HTR-8/SVneo (cell line): ENCODE measurements at places on chromosomes 6 and 20.

DNA sequence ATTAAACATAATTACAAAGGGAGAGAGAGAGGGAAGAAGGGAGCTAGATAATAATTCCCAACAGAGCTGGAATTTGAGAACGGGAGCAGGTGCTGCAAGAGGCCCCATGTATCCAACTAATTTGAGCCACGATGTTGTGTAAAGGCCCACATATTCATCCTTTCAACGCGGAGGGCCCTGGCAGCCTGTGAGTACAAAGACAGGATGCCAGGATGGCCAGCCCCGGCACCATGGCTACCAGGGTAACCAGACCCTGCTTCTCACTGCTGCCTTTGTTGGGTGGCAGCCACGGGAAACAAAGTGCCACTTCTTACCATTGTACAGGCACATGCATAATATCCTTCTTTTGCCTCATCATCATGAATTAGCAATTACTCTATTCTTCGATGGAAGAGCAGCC is 492.0 kb upstream of the NRSN1 start:
- no peak for DNase-seq

- DNase-seq = no peak
Measured at GRCh38 chr6:33428224-33428965, 8.5 kb downstream of the SYNGAP1 start.

- no peak for DNase-seq
Measured at GRCh38 chr6:145445674-145446073, 289.6 kb downstream of the EPM2A start.

- no peak for DNase-seq
Measured at GRCh38 chr6:153043719-153044118, 41.2 kb upstream of the MTRF1L start.

GRCh38 chr6:1605004-1605892 is 4.5 kb upstream of the FOXC1 start:
- no peak for DNase-seq

GRCh38 chr6:40968620-40969164 is 70.3 kb downstream of the UNC5CL start:
- no peak for DNase-seq

- no peak for DNase-seq
Measured at GRCh38 chr20:62027116-62027515, 38.6 kb downstream of the TAF4 start.

DNA sequence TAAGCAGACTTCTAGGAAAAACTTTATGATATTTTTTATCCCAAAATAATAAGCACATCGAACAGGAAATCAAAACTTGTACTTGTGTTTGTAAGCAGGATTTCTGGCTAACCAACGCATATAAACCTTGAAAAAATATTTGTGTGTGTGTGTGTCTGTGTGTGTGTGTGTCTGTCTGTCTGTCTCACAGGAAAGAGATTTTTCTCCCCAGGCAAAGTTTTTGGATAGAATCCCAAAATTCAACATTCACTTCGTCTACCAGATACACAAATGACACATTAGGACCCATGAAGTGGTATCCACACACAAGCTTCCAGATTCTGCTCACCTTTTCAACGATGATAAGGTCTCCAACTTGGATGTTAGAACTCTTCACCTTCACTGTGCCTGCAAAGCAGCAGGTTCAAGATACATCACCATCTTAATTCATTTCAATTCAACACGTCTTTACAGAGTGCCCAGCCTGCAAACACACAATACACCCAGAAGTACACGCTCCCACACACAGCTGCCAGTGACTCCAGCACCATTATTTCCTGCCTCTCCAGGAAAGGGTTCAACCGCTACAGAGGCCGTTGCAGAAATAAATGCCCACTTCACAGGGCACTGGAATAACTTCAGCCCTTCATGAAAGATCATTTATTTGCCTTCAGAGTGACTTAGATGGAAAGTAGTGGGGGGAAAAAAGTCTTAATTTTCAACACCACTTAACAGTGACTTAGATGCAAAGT is 70.9 kb downstream of the ATP9A start:
- no peak for DNase-seq

GRCh38 chr6:19805129-19805481 is 32.1 kb upstream of the ID4 start:
- DNase-seq = peak; percentile 15
